Activated naive CD4-positive, alpha-beta T cell (primary cell): ENCODE measurements at places on chromosomes 12 and 14.

DNA sequence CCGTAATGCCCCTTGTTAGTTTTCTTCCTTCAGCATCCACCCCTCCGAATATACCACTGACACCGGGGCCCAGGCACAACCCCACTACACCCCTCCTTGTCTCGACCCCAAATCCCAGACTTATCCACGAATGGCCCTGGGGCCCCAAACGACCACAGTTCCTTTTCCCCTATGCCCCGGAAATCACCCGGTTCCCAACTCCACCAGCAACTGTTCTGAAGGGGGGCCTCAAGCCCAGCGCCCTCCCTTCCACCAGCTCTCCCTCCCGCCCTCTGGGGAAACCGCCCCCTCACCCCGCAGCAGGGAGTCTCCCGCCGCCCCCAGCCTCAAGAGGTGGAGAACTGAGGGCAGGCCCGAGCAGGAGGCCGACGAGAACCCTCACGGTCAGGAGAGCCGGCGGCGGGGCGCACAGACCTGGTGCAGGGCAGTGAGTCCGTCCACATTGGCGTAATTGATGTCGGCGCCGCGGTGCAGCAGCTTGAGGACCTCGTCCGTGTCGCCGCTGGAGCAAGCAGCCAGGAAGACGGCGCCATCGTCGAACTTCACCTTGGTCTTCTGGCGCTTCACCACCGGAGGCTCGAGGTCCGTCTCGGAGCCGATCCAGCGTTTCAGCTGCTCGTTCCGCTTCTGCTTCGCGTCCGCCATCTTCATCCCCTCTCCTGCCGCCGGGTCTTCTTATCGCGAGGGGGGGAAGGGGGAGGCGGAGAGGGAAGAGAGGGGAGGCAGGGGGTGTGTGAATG, 446 bp downstream of the PPP1R12A start:
- DNase-seq: peak; percentile 37

- no peak for DNase-seq
These were observed 46.7 kb downstream of the SLC4A8 start for GRCh38 chr12:51471111-51471864.

DNA sequence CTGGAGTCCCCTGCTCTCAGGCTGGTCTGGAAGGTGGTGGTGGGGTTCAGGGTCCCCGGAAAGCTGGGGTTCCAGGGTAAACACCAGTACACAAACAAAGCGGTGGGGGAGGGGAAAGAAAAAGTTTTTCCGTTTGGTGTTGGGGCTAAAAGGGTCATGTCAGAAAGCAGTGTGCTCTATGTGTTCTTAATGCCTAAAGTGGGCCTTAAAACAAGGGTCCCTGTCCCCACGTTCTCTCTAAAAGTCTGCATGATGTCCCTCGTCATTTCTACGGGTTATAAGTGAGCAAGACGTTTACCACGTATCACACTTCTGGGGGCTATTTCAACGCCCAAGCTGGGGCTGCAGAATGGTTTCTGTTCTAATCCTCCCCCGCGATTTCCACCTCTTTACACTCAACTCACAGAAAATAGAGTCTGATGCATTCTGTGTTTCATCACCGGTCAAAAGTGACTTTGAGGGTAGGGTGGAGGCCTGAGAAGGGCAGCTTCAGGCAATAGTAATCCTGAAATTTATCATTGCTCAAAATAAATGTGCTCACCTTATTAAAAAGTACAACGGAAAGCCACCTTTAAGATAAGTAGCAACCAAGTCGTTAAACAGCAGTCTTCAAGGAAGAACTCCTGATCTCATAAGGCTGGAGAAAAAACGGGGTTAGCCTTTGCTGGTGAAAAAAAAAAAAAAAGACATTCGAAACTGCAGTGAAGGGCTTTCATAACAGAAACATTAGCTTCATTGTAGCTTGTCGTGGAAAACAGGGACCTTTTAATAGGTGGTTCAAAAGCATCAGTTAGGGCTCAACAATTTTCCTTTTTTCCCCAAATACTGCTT, 63.9 kb upstream of the PTGR2 start:
- DNase-seq: no peak

DNA sequence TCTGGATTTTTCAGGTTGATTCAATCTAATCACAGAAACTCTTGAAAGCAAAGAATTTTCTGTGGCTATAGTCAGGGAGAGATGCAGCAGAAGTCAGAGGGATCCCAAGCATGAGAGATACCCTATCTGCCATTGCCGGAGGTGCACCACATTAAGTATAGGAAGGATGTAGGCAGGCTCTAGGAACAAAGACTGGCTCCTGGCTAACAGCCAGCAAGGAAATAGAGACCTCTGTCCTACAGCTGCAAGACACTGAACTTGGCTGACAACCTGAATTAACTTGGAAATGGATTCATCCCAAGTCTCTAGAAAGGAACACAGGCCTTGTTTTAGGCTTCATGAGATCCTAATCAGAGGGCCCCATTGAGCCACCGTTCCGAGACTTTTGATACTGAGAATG, 364.9 kb upstream of the FLRT2 start:
- DNase-seq: no peak

- no peak for DNase-seq
These were observed 20.5 kb downstream of the CCND2 start for GRCh38 chr12:4293966-4294505.

DNA sequence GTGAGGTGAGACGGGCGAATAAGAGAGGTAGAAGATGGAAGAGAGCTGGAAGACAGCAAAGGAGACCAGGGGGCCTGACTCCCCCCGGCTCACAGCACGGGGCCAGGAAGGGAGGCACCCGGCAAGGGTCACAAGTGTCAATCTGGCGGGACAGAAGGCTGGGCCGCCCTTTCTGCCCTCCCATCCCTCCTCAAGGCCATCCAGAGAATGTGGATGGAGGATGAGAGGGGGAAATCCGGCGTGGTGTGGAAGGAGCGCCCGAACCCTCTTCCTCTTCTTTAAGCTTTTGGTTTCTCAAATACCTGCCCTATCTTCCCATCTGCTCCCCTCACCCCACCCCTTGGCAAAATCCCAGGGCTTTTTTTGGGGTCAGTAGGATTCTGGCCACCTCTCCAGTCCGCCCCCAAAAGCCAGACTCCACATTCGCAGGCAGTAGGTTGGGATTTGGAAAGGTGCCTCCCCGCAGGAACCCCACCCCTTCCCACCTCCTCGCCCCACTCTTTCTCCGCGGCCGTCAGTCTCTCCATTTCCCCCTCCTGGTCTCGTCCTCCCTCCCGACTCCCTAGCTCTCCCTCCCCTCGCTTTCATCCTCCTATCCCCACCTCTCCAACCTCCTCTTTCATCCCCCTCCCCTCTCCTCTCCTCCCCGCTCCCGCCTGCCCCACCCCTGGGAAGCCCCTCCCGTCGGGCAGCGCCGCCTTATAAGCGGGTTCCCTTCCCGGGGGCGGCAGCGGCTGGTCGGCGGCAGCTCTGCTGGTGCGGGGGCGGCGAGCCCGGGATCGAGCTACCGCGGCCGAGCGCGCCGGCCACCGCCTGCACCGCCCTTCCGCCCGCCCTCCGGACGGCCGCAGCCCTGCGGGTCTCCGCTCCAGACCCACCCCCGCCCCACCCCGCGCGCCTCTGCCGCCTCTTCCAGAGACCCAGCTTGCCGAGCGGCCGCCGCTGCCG, at the start of gene PTMS:
Gene PTMS, plus strand, starts transcription at position 730 of the 948 bp plus-strand sequence. CDS start 343 bp downstream, outside the sequence.
- no peak for DNase-seq

DNA sequence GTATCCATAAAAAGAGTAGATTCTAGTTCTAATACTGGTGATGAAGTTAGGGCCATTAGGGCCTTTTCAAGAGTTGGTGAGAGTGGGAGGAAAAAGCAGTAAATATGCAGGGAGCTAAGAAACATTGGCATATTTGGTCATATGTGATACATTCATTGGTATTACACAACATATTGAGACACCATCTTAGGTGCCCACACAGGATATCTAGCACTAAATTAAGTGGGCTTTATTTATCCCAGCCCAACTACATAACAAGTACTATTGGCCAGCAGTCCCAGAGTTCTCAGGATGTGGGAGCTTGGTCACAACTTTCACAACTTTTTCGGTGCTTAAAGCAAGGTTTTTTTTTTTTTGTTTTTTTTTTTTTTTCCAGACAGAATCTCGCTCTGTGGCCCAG, 2.0 kb upstream of the ING4 start:
- no peak for DNase-seq

DNA sequence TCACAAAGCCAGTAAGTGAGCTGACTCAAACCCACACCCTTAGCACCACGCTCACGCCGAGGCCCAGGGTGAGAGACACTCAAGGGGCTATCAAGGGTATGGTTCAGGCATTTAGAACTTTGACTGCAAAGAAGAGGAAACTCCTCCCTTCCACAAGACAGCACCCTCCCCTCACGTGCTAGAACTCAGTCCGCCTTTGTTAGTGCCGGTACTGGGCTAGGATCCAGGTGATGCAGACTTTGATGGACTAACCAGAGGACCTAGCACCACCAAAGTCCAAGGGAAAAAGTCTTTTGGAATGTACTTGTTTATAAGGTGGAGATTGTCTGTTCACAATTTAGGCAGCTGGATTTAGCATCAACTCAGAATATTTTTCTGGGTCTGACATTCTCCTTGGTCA, 33.7 kb downstream of the VWF start:
- DNase-seq: no peak

DNA sequence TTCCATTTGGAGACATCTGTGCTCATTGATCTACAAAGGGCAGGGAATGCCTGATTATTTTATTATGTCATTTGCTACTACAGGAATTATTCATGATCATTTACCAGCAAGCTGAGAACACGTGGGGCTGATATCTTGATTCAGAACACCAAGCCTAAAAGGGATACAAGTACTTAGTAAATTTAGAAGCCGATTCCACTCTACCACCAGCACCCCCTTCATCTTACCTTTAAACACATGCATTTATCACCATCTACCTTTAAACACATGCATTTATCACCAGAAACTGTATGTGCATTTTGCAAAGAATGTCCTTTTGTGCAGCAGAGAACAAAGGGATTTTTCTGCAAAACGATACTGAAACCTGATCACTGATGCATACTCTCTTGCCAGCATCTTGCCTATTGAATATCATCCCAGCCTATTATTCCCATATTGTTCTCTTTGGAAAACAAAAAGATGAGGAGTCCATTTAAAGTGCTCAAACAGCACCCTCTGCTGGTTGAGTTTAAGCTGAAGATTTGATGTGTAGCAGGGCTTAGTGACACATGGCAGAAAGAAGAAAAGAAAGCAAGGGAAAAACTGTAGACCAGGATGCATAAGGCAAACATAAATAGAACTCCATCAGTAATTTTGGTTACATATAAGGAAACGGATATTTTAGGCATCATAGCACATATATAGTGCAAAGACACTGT, 132.6 kb upstream of the PLEKHG7 start:
- no peak for DNase-seq

GRCh38 chr14:63563370-63564026, 20.3 kb upstream of the PPP2R5E start:
- no peak for DNase-seq

DNA sequence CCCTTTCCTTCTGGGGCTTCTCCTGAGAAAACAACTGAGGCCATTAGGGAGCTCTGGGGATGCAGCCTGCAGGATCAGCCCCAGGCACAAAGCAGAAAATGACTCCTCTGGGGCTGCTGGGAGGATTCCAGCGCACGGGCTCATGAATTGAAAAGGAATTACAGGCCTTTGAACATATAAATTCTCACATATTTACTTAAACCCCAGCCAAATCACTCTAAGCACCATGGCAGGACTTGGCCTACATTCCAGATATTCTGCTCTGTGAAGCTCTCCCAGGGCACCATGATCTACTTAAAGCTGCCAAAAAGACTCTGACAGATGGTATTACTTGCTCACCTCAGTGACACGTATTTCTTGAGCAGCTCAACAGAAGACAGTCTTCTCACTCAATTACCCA, 87.2 kb downstream of the ZFC3H1 start:
- DNase-seq: no peak

DNA sequence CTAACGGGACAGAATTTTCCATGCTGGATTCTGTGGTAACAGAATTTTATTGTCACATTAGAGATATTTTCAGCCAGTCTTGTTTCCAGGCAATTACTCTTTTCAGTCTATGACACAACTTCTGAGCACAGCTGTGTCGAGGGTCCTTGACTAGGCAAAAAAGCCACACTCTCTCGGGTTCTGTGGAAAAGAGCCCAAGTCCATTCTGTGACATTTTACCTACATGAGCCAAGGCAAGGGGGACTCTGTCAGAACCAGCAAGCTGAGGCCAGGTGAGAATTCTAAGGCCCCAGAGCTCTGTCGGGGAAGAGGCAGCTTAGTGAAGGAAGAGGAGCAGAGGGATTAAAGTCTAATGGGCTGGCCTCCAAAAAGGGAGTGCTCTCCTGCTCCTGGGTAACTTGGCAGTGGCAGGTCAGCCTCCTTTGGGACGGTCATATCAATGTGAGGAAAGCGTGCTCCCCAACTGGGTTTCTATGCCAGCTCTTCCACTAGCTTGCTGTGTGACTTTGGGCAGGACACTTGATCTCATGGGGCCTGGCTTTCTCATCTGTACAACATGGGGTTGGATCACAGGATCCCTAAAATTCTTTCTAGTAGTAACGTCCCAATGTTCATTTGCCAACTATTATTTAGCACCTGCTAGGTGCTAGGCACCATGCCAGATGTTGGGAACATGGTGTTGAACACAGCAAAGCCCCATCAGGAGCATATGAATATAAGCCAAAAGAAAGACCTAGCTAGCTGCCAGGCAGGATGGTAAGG, 16.0 kb upstream of the RIC8B start:
- no peak for DNase-seq

- DNase-seq: no peak
These were observed 165.2 kb downstream of the BRMS1L start for GRCh38 chr14:35991356-35991755.

DNA sequence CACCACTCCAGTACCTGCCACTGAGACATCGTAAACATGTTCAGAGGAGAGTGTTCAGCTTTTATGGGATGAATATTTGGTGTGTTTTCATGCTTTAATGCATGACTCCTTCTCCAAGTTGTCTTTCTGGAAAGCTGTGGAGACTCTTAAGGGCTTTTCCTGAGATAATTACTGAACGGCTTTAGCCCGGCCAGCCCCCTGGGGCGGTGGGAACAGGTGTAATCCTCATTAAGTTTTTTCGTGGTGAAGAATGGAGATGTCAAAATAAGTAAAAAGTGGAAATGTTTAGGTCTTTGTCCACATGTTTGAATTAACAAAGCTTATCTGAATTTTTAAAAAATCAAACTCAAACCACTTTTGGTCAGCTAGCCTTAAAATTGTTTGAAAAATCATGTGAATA, 1.5 kb downstream of the SYNE2 start:
- no peak for DNase-seq

GRCh38 chr14:99800781-99801180, 7.6 kb downstream of the EML1 start:
- no peak for DNase-seq

GRCh38 chr12:19461999-19462398, 22.7 kb downstream of the AEBP2 start:
- no peak for DNase-seq

- no peak for DNase-seq
These were observed 386.2 kb upstream of the CCDC196 start for GRCh38 chr14:66099931-66100330.

GRCh38 chr12:61891632-61892031, 368.6 kb upstream of the USP15 start:
- no peak for DNase-seq

DNA sequence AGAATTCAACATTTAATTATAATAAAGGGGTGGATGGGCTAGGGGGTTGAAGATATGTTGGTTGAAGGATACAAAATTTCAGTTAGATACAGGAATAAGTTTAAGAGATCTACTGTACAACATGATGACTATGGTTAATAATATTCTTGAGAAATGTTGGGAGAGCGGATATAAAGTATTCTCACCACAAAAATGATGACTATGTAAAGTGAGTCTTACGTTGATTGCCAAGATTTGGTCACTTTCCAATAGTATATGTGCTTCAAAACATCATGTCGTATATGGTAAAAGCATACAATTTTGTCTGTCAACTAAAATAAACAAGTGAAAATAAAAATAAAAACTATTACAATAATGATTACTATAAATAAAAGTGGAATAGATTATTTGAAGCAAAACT, 802.0 kb downstream of the C12orf50 start:
- DNase-seq: no peak

GRCh38 chr14:89957791-89958190, 2.1 kb downstream of the TDP1 start:
- DNase-seq: no peak
